BE2C (cell line): ENCODE measurements at places on chromosomes 3 and 15.

- DNase-seq = no peak
These were observed 228.3 kb upstream of the GBE1 start for GRCh38 chr3:81989758-81990157.

DNA sequence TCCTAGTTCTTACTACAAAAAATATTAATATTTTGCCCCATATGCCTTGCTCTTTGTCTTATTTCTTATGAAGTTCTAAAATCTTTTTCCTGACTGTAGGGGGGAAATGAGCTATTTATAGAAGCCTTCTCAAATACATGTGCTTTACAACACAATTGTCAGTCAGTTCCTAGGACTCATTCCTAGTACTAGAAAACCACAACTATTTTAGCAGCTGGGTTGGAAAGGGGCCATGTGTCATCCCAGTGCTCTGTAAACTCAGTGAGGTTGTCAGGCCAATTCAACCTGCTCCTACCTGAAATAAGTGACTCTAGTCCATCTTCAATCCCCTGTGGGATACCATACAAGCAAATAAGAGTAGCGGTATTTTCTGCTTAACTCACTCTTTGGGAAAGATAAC is 153.8 kb downstream of the ULK4 start:
- no peak for DNase-seq

DNA sequence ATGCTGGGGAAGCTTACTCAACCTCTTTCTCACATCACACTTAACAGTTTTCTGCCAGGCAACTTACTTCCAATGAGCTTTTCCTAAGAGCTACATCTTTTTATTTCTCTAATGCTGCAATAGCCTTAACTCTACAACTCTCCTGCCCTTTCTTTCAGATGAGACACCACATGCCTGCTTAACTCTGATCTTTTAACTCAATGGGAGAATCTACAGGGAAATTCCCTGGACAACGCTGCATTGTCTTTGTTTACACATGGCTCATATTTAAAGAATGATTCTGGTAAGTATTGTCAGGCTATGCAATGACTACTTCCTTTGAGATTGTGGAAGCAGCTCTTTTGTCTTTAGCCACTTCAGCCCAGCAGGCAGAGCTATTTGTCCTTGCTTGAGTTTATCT is 353.1 kb upstream of the BCHE start:
- no peak for DNase-seq

- no peak for DNase-seq
These were observed 553.1 kb upstream of the CBLB start for GRCh38 chr3:106421909-106422308.

DNA sequence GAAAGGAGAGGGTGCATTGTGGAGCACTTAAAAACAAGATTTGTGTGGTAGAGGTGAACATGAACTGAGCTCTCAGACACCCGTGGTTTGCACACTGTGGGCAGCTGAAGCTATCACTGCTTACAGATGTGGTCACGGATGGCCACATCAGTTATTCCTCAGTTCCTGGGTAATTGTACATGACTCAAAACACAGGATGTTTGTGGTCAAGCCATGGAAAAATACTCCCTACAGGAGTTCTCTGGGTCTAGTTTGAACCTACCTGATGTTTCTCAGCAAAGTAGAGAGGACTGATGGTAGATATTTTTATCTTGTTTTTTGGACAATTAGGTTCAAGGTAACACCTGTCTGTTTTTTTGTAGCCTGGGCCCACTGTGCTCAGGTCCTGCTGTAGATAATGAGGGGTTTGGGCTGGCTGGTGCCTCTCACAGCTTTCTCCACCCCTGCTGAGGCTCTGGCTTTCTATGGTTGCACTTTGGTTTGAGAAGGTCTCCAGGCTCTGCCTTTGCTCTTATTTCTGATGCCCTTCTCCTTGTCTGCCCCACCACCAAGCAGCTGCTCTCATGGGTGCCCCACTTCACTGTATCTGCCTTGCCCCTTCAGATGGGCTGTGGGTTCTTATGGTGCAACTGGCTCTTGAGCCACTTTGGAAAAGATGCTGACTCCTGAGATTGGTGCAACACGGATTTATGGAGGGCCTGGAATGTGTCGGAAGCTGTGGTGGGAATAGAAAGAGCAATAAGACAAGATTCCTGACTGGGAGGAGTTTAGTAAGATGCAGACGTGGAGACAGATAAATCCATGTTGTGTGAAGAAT is 40.1 kb downstream of the CDCP1 start:
- no peak for DNase-seq

DNA sequence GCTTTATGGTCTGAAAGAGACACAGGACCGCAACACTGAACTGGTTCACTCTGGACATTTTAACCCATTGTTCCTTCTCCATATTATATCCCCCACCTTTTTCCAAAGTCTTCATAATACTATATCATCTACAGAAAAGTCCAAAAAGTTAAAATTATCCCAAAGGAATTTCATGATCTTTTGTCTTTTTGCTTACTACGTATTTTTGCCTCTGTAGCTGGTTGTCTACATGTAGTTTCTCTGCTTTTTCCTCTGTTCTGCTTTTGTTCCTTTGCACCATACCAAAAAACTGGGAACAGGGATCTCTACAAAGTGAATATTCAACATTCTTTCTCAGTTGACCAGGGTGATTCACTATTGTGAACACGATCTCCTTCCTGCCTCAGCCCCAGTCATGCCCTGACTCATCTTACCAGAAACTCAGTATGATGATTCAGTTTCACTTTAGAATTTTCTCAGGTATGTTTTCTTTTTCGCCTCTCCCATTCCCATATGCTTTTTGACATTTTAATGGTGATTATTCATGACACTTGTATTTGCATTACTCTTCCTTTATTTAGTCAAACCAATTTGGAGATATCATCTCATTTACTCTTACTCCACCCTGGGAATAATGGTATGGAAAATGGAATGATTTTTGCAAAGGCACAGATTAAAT is 14.5 kb downstream of the EMC4 start:
- DNase-seq = no peak

DNA sequence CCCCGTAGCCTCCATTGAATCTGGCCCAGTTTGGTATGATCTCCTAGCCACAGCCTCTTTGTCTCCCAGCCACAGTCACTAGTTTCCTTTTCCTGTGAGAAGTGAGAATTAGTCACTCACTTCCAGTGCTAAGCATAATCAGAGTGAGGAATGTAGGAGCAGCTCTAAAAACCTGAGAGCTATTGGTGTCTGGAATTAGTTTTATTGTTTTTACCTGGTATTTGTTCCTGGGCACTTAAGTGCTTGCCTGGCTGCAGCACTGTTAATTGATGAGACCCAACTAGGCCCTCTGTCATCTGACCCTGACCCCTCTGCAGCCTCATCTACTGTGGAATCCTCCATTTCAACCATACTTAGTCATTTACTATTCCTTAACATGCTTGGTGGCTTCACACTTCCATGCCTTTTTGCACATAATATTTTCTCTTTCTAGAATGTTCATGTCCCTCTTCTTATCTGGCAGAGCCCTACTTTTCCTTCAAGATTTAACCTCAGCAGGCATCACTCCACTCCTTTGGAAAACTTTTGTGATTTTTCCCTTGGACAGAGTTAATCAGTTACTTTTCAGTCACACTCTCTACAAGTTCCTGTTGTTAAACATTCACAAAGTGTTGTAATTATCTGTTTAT is 48.8 kb downstream of the PDE8A start:
- no peak for DNase-seq

DNA sequence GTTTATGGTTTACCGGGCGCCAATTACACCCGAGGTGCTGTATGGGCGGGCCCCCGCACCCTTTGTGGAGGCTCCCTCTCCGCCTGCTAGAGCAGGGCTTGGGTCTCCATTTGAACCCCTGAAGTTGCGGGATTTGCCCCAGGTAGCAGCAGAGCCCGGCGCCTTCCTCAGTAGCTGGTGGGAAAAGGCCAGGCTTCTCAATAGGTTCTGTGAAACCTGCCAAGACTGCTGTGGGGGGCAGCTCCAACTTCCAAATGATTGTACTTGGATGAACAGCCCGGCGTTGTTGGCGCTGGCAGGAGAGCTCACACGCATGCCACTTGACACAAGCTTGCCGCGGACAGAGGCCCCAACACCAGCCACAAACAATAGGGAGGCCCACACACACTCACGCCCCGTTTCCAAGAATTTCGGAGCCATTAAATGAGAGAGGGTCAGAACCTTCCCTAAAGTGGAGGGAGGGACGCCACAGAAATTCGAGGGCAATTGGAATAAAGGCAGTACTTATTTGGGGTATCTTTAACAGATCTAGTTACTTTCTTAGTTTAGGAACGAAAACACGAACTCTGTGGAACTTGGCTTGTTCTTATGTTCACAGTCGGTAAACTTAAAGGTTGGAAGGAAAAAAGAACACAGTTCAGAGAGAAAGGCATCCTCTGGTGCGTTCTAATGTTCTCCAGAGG is 1.4 kb downstream of the EPHB3 start:
- DNase-seq = no peak

- no peak for DNase-seq
These were observed 57.9 kb upstream of the PSMD6 start for GRCh38 chr3:64081235-64081630.

DNA sequence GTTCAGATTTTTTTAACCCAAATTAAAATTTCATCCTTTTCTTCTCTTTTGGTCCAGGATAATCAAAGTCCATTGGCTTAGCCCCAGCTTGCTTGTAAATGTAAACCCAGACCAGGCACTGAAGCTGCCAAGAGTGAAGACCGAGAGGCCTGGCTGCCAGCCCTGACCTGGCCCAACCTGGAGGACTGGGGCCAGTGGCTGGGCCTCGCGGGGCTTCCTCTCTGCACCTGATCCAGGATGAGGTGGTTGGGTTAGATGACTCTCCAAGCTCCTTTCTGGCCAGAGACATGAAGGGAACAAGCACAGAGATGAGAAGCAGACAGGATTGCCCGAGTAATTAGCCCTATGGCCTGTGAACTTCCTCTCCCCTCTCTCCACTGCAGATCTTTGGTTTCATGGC is 50.6 kb downstream of the CMTM6 start:
- no peak for DNase-seq

- no peak for DNase-seq
These were observed 5.2 kb upstream of the IP6K1 start for GRCh38 chr3:49791571-49791970.

GRCh38 chr3:142447301-142447851 is 461 bp downstream of the XRN1 start:
- DNase-seq = peak; percentile 36

- DNase-seq = no peak
These were observed 47.1 kb downstream of the OIP5 start for GRCh38 chr15:41285285-41285684.

- no peak for DNase-seq
These were observed 39.1 kb downstream of the MEF2A start for GRCh38 chr15:99604865-99605264.

- no peak for DNase-seq
These were observed 23.1 kb upstream of the TSEN2 start for GRCh38 chr3:12461097-12461649.

GRCh38 chr3:131914090-131914691 is 120.6 kb downstream of the CPNE4 start:
- no peak for DNase-seq

GRCh38 chr3:185655426-185656320 is 69.6 kb downstream of the SENP2 start:
- no peak for DNase-seq

- DNase-seq = no peak
These were observed 36.2 kb downstream of the GAP43 start for GRCh38 chr3:115659253-115660220.

GRCh38 chr15:101641894-101642293 is 10.3 kb downstream of the TM2D3 start:
- no peak for DNase-seq

DNA sequence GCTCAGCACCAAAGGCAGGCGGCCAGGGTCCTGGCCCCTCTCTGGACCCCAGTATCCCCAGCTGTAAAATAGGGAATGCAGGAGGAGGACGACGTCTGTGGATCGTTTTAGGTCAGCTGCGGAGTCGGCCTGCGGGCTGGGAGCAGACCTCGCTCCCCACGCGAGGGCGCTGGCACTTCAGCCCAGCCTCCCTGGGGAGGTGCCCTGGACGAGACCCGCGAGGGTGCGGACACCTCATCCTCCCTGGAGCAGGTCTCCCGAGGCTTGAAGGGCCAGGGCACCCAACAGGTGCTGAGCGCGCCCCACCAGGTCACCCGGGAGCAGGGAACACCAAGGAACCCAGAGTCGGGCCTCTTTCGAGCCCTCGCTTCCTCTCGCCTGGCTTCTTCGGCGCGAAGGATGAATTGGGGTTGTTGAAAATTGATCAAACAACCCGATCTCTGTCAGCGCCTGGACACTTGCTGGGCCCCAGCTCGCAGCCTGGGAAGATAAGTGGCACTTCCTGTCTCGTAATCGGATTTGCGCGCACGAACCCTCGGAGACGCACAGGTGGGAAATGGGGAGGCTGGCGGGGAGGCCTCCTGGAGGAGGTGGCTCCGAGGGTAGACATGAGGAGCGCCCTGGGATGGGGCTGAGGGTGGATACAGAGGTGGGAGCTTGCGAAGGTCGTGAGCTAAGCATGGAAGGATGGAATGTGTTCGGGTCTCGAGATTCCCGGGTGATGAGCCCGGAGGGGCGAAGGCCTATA is 588 bp upstream of the VIPR1 start:
- peak; percentile 36 for DNase-seq

DNA sequence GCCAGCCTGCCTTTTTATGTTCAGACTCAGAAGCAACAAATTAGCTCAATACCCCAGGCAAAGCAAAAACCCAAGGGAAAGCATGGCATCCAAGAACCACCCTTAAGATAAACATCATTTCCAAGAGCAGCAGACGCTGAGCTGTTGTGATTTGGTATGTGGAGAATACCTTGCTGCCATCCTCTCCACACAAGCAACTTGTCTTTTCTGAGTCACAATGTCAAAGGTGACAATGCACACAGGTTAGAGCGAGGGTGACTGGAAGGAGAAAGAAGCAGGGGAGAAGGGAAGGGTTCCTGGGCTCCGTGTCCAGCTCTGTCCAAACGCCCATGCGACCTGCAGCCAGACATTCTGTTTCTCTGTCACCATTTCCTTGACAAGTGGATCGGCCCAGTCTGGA is 6.0 kb downstream of the PCSK6 start:
- DNase-seq = no peak

DNA sequence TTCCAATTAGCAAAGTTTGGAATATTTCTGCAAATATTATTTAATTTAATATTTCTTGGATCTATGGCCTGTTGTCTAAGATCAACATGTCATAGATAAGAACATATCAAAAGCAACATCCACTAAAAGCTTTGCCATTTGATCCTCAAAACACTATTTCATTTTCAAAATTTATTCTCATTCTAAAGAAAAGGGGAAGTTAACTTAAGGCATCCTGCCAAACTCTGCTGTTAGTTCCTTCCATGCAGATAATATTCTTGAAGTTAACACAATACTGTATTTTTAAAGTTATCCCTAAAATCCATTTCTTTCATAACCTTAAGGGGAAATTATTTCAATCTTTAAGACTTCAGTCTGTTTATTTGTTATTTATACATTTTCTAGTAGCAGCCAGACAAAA is 28.2 kb upstream of the GBE1 start:
- DNase-seq = no peak
